ENCODE measurements at places on chromosomes 2 and 18.

GRCh38 chr2:221997100-221997499 lies 301.7 kb downstream of the PAX3 start:
- no peak for DNase-seq

GRCh38 chr18:23189099-23189498 lies 53.8 kb downstream of the CABLES1 start:
- DNase-seq: no peak

GRCh38 chr2:35585972-35586371 lies 769.6 kb upstream of the CRIM1 start:
- DNase-seq: no peak

GRCh38 chr18:49178736-49179135 lies 228.0 kb upstream of the SMAD7 start:
- DNase-seq: no peak

DNA sequence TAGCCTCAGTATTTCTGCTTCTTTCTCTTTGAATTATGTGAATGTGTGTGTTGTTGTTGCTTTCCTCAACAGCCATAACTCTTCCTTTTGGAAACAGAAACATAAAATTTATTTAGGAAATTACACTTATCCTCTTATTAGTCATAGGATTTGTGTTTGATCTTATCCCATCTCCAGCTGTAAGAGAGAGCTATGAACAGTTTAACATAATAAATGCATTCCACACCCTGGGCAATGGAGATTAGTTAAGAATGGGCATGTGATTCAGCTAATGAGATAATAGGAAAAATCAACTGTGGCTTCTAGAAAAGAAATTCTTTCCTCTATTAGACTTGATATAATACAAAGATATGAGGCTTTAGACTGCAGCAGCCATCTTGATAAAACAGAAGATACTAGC lies 55.0 kb downstream of the SCN7A start:
- DNase-seq: no peak

DNA sequence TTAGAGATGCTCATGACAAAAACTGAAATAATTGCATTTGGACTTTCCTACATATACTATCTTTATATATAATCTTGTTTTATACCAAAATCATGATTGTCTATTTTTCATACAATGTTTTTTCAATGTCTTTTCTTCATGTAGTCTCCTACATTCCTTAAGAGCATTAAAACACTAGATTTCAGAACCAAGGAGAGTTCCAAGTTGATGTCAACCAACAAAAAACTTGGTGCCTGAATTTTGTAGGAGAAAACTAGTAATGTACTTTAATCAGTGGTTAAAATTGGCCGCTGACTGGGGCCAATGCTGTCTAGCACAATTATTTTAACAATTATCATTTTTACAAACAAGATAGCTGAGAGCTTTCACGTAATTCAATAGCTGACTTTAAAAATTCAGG lies 678.8 kb downstream of the DCC start:
- DNase-seq: no peak

DNA sequence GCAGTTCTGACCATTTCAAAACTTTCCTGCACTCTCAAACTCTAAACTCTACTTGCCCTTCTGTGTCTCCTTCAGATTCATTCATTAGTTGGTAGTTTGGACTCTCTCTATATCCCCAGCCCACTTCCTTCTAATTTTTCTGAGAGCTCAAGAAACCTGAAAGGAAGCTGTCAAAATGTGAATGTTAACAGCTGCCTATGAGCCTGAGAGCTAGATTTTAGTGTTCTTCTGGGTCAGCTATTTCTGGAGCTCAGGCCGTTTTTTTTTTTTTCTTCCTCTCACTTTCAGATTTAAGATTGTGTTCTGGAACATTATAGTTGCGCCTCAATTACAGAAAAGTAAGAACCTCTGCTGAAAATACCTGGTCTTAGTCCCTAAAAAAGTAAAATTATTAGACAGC lies 73.1 kb downstream of the RTN4 start:
- no peak for DNase-seq

GRCh38 chr2:11758647-11759046 lies 12.2 kb downstream of the LPIN1 start:
- no peak for DNase-seq

- DNase-seq: no peak
These were observed 1.5 kb downstream of the GRHL1 start for GRCh38 chr2:9952856-9953503.

- peak; percentile 34 for DNase-seq
These were observed 1.8 kb upstream of the ALK start for GRCh38 chr2:29923110-29923721.

DNA sequence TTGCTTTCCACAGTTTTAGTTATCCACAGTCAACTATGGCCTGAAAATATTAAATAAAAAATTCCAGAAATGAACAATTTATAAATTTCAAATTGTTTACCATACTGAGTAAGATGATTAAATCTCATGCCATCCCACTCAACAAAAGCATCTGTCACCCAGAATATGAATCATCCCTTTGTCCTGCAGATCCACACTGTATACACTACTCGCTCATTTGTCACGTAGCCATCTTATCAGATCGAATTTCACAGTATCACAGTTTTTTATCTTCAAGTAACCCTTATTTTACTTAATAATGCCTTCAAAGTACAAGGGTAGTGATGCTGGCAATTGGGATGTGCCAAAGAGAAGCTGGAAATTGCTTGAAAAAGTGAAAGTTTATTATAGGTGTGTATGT lies 291.8 kb upstream of the LRATD1 start:
- no peak for DNase-seq

Data from NCI-H2107 (cell line).